Sciatic nerve (tissue), 2 donors: ENCODE measurements at places on chromosomes 13 and 19.
A peak's percentile ranks its signal among the peaks of the same experiment; 100 is the strongest.

DNA sequence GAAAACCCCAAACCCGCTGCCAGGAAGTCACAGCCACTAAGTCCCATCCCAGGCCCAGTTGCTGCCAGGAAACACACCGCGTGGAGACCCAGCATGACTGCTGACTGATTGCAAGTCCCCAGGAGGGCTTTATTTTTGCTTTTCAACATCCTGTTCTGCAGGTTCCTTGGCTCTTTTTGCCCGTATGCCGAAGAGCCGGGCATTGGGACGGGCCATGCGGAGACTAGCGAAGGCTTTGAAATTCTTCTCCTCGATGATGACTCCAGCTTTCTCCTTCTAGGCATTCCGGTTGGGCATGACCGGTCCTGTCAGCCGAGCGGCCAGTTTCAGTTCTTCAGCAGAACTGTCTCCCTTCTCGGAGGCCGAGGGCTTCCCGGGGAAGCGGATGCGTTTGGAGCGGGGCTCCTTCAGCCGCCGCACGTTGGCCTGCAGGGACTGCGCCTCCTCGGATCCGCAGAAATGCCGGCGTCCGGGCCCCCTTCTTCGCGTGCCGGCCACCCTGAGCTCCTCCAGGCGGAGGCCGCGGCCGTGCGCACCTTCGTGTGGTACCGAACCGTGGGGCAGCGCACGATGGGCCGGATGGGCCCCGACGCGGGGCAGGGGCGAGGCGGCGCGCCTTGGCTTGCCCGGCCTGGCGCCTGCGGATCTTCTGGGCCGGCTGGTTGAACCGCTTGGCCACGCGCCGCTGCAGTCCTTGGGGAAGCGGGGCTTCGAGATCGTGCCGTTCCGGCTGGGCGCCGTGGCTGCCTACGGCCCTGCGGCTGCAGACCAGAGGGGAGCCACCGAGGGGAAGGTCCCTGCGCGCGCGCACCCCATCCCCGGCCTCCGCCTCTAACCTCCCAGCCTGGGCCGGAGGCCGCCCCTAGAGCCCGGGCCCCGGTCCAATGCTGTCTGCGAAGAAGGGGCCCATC lies 15.2 kb downstream of the ZSCAN5C start:
- peak; percentile 61 for DNase-seq

DNA sequence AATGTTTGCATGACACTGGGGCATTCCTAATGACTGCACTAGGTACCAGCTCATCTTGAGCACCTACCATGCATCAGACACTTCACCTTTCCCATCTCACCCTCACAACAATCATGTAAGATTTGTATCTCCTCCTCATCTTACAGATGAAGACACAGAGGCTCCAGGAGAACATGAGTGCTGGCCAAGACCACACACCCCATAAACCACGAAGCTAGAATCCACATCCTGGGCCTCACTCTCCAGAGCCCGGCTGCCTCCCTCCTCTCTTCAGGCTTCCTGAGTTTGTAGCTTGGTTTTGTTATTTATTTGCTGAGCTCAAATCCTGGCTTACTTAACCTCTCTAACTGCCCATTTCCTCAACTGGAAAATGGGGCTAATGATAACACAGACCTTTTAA lies 25.9 kb downstream of the FAM216B start:
- no peak for DNase-seq

DNA sequence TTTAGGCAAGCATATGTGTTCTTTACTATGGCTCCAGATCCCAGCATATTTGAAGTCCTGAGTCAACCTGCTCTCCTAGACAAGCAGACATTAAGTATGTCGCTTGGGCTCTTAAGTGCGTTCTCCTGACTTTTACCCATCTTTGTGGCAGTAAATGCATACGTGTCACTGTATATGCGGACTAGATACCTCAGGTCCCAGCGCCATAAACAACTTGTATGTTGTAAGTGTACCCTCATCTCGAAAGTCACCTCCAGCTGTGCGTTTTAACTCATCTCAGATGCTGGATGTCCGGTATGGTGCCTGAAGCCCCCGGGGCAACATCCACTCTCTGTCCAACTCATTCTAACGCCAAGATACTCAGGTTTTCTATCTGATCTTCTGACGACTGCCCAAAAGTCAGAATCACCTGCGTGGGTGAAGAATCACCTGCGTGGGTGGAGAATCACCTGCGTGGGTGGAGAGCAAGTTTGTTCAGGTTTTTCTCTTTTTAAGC lies 1.7 kb downstream of the PTOV1 start:
- no peak for DNase-seq

DNA sequence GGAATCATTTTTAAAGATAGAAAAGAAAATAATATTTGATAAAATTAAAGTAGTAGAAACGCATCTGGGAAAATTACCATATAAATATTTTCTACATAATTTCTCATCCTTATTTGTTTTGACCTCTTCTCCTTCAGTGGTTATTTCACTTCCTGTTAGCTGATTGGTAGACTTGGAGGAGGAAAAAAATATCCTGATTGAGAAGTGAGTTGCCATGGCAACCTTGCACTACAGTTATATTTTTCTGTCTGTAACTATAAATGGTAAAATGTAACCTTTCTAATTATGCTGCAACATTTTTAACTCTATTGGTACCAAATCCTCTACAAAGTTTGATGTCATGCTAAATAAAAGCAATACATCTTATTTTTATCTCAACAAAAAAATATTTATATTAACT lies 45.2 kb downstream of the SCEL start:
- no peak for DNase-seq

DNA sequence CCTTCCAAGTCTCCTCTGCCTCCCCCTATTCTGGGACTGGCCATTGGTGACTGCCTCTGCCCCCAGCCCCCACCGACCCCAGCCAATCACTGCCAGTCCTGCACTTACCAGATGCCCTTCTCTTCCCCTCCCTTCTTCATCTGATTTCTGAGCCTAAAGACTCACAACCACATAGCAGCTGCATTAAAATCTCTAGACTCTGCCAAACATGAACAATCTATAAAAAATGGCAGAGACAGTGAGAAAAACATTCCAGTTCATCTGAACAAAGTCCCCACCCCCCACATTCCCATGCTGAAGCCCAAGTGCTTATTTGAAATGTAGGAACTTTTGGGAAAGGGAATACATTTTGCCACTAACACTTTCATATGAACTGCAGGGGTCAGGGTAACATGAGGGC lies 60.8 kb downstream of the KCTD12 start:
- DNase-seq, result no peak

DNA sequence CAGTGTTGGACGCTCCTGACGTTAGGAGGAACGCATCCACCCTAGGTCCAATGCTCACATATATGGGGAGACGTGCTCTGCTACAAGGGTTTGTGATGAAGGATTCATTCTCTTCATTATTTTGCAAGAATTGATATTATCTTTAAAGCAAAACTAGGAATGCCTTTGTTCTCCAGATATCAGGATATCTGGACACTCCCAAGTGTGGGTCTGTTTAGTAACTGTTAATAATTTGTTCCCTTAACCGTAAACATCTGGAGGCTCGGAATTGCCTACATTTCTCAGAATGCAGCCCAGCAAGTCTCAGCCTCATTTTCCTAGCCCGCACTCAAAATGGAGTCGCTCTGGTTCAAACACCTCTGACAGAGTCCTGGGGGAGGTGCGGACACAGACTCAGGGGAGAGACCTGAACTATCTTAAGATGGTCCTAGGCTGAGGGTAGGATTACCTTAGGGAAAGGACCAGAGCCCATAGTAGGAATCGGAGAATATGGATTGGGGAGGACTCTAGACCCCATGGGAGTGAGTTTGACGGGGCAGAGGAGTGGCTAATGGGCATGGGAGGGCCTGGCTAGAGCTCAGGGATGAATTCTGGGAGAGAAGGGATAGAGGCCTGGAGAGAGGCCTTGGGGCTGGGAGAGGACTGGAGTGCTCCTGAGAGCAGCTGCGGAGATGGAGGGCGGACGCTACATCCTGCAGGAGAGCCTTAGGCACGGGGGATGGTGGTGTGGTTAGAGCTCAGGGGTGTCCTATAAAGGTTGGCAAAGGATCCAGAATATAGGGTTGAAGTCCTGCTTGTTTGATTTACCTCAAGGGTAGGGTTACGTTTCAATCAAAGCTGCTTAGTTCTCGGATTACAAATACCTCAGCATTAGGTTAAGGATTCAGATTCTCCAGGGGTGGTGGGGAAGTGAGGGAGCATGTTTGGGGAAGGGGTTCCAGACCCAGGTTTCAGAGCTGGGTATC lies 43.2 kb downstream of the ZNF331 start:
- DNase-seq, result no peak

- DNase-seq, result no peak
Measured at GRCh38 chr13:25478186-25478585, 106.4 kb downstream of the ATP8A2 start.

GRCh38 chr19:13078897-13079541 lies 23.6 kb downstream of the LYL1 start:
- no peak for DNase-seq

- no peak for DNase-seq
Measured at GRCh38 chr13:37899753-37900152, 30.2 kb upstream of the TRPC4 start.

DNA sequence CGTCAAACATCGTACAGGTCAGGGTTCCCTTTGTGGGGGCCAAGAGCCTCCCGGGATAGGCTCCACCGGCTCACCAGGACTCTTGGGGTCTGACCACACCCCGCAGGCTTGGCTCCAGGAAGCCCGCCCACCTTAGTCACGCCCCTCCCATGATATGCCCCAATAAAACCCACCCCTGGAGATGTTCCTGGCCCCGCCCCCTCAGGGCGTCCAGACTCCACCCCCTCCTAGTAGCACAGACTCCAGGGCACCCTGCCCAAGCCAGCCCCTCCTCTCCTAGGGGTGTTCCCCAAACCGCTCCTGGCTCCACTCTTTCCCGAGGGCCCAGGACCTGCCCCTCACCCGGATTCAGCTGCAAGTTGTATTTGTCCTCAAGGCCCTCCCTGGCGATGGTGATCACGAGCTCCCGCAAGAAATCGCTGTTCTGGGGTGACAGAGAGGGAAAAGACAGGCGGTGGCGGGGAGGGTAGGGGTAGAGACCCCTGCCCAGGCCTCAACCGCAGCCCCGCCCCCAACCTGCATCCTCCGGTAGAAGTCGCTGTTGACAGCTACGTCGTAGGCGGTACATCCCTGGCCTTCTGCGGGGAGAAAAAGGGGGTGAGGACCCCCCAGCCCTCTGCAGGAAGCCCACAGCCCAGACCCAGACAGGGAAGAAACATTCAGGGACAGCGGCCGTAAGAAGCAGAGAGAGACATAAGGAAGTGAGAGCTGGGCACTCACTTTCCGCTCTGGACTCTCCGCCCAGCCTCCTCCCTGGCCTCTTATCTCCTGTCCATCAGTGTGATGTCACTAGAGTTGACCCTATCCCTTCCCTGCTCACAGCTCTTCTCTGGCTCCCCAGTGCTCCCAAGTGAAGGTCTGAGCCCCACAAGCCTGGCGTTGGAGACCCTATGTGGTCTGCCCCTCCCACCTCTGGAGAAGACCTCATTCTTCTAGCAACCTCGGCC lies 3.9 kb downstream of the PIH1D1 start:
- DNase-seq, result peak; percentile 85

DNA sequence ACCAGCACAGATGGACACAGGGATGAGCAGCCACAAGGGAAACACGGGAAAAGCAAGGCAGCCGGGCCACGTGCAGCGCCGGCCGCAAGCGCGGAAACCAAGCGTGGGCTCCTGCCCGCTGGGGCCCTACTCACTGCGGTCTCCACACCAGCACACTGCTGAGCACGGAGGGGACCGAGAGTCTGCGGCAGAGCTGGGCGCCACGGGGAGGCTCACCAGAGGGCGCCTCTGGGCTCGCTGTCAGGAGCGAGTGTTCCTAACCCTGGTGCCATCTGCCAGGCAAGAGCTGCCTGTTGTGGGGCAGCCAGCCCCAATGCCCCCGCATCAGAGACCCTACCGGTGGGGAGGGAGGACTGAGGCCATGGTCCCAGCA lies 26.5 kb downstream of the MPND start:
- DNase-seq, result no peak

GRCh38 chr13:50544211-50544610 lies 299.3 kb downstream of the DLEU7 start:
- DNase-seq, result no peak

DNA sequence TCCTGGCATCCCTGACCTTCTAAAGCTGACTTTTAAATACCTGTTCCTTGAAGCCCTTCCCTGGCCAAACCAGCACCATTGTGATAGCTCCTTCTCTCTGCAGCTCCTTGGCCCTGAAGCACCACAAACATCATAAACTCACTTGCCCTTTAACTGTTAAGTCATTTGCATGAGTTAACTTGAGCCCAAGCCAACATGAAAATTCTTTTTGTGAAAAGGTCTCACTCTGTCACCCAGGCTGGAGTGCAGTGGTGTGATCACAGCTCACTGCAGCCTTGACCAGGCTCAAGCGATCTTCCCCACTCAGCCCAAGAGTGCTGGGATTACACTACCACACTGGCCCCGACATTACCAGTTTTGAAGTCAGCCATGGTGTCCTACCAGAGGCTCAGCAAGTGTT lies 87.8 kb downstream of the ZIC5 start:
- no peak for DNase-seq

DNA sequence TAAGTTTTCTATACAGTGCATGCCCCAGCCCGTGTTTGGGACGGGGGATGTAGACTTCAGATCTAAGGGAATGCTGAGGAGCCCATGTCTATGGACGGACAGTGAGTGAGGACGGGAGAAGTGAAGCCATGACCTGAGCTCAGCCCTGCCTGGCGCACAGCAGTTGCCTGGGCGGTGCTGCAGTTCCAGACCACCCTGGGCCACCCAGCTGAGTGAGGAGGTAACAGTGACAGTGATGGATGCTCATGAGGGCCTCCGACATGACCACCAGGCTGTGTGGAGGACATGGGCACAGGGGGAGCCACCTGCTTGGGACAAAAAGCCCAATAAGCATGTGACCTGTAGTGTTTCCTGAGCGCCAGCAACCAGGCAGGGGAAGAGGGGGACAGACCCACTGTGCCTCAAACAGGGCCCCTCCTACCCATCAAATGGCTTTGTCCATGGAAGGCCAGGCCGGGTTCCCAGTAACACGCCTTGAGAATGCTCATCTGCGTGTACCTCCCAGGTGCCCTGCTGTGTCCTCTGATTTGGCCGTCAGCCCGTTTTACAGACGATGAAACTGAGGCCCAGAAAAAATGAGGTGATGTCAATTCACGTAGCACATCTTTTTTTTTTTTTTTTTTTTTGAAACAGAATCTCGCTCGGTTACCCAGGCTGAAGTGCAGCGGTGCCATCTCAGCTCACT lies 22.6 kb downstream of the NOSIP start:
- no peak for DNase-seq

- DNase-seq, result no peak
Measured at GRCh38 chr13:106468744-106469590, 66.5 kb downstream of the EFNB2 start.

DNA sequence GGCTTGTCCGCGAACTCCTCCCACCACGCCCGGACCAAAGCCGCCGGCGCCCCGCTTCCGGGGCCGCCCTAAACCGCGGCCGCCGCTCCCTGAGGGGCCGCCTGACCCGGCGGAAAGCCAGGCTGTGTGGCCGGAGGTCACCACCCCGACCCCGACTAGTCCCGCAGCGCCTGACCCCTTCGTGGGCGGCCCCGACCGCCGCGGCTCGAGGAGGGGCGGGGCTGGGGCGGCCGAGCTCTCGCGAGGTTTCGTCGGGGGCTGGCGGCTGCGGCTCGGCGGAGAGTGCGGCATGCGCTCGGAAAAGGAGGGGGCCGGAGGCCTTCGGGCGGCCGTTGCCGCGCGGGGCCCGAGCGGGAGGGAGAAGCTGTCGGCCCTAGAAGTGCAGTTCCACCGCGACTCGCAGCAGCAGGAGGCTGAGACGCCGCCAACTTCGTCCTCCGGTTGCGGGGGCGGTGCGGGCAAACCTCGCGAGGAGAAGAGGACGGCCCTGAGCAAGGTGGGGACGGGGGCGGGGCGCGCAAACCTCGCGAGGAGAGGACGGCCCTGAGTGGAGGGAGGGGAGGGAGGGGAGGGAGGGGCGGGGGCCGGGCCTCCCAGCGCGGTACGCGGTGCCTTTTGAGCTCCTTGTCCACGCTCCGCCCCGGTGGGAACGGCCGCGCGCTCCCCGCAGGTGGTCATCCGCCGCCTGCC lies at the start of gene UPF3A:
TSS of gene UPF3A (plus strand) at position 251 of the 690 bp plus-strand sequence. CDS start at position 290, 39 bp downstream.
- DNase-seq, result peak; percentile 95
